ENCODE measurements at places on chromosomes 13 and 19.

- DNase-seq = no peak
Observed at GRCh38 chr13:48679941-48680680, 26.4 kb downstream of the CYSLTR2 start.

GRCh38 chr13:77062097-77062496, 35.1 kb upstream of the FBXL3 start:
- no peak for DNase-seq

DNA sequence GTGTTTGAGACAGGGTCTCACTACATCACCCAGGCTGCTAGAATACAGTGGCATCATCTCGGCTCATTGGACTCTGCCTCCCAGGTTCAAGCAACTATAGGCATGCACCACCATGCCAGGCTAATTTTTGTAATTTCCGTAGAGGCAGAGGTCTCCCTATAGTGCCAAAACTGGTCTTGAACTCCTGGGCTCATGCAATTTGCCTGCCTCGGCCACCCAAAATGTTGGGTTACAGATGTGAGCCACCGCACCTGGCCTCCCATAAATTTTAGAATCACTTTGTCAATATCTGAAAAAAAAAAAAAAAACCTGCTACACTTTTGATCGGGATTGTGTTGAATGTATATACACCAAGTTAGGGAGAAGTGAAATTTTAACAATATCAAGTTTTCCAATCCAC, 11.9 kb upstream of the PLEKHF1 start:
- no peak for DNase-seq

- no peak for DNase-seq
Observed at GRCh38 chr13:75445717-75446499, 36.1 kb downstream of the TBC1D4 start.

DNA sequence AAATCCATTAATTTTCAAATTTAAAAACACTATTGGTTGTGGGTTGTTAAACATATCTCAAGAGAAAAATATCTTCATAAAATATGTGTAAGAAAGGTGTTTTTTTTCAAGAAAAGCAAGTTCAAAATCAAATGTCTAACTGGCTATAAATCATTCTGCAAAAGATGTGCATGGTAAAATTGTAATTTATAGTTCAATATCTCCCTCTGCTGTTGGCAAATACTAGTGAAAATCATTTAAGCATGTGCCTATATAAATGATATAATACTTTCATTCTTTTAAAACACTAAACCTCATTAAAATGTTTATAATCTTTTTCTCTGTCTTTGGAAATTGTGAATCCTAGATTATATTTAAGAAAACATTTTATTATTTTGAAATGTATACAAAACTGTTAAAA, 17.2 kb upstream of the SLITRK6 start:
- DNase-seq = no peak

- DNase-seq = no peak
Observed at GRCh38 chr19:49297403-49297802, 27.6 kb downstream of the SLC6A16 start.

- DNase-seq = no peak
Observed at GRCh38 chr13:71316792-71317363, 550.1 kb downstream of the DACH1 start.

DNA sequence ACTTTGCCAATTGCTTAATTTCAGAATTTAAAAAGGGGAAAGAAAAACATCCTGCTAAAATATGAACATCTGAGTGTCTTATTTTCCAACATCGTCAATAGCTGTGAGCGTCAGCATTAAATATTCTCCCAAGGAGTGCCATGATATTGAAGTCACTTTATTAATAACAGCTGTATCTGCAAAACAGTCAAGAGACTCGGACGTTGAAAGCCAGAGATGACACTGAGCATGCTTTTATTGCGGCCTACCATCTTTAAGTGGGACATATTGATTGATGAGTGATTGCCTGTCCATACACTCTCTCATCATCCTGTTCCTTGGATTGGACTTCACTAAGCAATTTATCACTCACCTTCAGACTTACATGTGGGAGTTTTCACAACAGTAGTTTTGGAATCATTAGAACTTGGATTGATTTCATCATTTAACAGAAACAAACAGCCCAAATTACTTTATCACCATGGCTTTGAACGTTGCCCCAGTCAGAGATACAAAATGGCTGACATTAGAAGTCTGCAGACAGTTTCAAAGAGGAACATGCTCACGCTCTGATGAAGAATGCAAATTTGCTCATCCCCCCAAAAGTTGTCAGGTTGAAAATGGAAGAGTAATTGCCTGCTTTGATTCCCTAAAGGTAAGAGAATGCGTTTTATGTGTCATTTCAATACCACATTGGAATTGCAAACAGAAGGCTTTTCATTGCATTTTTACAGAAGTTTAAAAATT, 53.8 kb downstream of the MBNL2 start:
- no peak for DNase-seq

DNA sequence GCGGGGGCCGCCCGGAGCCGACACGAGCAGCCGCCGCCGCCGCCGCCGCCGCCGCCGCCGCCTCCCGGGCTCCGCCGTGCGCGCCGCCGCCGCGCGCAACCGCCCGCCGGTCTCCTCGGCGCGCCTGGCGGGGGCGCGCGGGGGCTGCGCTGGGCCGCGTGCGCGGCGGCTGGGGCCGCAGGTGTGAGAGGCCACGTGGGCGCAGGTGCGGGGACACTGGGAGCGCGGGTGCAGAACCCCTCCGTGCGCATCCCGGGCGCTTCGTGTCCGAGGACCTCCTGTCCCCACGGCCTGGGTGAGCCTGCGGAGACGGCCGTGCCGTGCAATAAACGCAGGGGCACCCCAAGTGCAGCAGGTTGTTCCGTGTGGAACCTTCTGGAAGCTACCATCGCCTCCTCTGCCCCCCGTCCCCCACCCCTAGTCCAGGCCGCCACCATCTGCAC, at the start of gene LINGO3:
TSS of gene LINGO3 (minus strand) at position 41 of the 443 bp plus-strand sequence. CDS start 16,378 bp downstream, outside the sequence.
- DNase-seq = no peak

- no peak for DNase-seq
Observed at GRCh38 chr19:35757231-35757748, 461 bp upstream of the HSPB6 start.

GRCh38 chr19:39677961-39678889, 22.5 kb downstream of the LGALS16 start:
- DNase-seq = no peak

DNA sequence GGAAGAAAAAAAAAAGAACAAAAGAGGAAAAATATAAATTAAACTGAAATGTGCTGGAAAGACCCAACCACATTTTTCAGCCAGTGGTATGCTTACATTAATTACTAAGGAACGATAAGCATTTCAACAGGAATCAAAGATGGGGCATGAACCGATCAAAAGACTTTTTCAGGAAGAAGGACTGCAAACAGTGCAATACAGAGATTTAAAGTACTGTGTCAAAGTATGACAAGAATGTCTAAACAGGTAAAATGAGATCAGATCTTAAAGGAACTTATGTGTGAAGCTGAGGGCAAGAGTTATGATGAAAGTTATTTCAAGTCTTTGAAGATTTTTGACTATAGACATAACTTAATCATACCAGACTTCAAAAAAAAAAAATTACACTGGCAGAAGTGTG, 1761.8 kb downstream of the SLITRK5 start:
- DNase-seq = no peak

DNA sequence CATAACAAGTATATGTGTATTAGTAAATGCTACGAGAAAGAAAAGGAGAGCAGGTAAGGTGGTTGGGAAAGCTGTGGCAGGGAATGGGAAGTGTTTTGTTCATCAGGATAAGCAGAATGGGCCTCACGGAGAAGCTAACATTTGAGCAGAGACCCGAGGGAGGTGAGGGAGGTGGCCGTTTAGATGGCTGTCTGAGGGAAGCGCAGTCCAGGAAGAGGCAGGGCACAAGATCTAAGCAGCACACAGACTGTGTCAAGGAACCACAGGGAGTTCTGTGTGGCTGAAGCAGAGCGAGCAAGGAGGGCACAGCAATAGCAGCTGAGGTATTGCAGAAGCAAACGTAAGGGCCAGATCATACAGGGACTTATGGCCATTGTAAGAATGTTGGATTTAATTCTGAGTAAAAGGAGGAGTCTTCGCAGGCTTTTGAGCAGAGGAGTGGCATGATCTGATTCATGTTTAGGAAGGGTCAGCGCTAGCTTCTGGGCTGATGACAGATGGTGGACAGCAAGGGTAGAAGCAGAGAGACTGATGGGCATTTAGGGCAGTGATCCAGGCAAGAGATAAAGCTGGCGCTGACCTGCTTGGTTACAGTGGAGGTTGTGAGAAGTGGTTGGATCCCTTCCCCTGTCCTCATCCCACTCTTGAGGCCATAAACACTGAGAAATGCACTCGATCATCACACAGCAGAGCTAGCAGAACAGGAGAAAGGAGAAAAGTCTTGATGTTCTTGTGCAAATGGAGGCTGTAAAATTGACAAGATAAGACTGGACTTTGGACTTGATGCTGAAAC, 199.9 kb downstream of the LACC1 start:
- DNase-seq = no peak

DNA sequence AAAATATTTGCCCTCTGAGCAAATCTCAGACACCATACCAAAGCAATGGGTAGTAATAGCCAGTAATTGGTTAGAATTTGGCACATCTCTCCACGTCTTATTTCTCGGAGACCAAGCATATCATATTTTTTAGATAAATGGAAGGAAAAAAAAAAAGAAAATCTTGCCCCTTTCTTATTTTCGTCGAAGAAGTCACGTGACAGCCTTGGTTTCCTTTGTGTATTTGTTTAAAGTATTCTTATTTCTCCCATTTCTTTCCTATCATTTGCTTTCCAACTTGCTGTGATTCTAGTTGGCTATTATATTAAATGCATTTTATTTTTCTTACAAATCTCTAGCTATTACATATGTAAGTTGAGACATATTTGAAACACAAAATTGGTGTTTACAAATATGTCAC, 2155.9 kb downstream of the PCDH9 start:
- no peak for DNase-seq

DNA sequence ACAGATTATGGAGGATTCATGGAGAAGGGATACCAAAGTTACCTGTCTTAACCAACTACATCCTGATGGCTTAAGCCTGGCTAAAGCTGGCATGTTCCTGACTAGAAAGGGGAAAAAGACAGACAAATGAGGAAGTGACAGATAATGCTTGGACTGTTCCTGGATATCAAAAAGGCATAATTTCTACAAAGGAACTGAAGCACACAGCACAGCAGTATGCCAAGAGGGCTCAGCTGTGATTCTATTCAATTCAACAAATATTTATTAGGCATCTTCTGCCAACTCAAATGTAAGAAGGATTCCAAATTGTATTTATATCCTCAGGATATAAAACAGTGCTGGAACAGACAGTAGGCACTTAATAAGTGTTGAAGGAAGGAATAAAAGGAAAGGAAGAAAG, 59.5 kb downstream of the KLF12 start:
- no peak for DNase-seq

DNA sequence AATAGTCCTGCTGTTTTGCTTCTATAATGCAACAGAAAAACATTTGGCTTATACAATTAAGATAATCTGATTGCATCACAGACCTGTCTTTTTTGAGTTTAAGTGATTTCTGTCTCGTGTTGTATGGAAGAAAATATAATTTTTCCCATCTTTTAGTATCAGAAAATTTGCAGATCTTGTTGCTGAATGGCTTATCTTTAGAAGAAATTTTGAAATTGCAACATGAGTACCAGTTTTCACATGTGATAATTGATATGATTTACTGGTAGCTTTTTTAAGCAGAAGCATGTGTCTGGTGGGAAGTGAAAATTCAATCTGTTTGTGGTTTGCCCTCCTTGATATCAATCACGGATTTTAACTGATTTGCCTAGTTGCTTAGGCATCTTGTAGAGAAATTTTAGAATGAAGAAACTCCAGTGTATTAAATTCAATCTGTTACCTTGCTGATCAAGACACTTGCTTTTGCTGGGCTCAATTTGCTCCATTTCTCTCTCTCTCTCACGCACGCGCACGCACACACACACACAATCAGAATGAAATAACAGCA, 89.8 kb upstream of the MYCBP2 start:
- no peak for DNase-seq
